ENCODE measurements at places on chromosomes 2 and 18.

- DNase-seq, result no peak
Observed at GRCh38 chr2:20229322-20230113, 4.6 kb upstream of the SDC1 start.

GRCh38 chr2:9693646-9694045, 62.8 kb upstream of the YWHAQ start:
- DNase-seq, result no peak

- DNase-seq, result no peak
Observed at GRCh38 chr2:104616856-104617255, 237.1 kb upstream of the POU3F3 start.

DNA sequence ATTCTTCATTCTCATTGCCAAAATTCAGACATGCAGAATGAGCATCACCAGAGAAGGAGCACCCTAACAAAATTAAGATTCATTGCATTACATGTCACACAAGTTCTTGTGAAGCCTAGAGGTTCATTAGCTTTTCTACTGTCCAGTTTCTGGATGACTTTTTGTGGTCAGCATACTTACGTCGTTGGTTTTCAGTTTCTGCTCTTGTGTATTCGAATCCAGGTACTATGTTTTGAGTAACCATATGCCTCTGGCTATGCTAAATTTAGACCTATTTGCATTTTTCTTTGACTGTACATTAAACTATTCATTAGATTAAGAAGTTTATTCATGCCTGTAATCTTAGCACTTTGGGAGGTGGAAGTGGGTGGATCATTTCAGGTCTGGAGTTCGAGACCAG, 251.3 kb downstream of the PARD3B start:
- DNase-seq, result no peak

Data from RPMI7951 (cell line).